ENCODE measurements at places on chromosomes 5 and 9.

DNA sequence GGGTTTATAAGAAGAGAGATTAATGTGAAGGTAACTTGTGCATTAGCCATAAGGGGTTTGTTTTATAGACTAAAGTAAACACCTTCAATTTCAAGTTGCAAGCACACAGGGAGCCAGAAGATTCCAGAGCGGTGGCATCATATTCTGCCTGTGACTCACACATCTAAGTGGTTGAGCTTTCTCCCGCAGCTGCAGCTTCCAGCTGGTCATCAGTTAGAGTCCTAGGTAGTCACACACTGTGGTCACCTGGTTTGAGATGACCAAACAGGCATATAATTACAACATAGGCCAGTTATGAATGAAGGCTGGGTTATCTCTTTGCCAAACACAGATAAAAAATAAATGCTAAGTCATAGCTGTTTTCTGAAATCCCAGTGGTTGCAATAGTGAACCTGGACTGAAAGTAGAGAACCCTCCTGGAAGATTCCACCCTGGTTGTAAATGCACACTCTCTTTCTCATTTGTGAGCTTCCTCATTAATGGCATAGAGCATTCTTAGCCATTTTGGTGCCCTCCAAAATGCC, 171.3 kb downstream of the GDNF start:
- DNase-seq = peak; percentile 41

GRCh38 chr5:101679816-101680215, 616.3 kb downstream of the SLCO4C1 start:
- DNase-seq = peak; percentile 15

- no peak for DNase-seq
Observed at GRCh38 chr5:3854188-3854821, 258.7 kb downstream of the IRX1 start.

DNA sequence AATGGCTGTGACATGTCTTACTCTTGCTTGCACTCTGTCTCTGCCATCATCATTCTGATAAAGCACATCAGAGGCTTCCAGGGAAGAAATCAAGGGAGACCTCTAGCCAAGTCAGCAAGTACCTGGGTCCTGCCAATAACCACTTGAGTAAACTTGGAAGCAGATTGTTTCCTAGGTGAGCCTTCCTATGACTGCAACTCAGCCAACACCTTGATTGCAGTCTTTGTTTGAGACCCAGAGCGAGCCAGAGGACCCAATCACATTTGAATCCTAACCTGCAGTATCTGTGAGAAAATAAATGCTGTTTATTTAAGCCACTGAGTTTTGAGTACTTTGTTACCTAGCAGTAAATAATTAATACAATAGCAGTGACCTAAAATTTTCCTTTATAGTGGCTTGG, 356.8 kb upstream of the CHD1 start:
- DNase-seq = no peak

DNA sequence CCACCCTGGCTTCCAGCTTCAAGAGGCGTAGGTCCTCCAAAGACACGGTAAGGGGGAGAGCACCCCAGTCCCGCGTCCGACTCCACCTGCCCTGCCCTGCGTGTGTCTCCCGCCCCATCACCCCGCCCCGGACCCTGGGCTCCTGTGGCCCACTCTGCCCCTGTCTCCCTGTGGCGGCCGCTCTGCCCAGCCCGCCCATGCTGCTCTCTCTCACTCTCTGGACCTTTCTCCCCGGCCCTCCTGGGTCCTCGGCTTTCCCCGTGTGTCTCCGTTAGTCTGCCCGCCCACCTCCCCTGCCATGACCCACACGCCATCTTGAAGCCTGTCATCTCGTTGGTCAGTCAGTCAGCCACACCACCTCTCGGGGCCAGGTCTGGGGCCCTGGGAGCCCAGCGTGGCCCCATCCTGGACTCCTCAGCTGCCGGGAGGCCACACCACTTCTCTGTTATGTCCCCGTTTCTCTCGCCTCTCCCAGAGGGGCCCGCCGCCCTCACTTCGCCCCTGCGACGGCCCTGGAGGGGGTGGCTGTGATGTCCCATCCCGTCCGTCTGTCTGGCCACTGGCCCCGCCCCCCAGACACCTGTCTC, 4.5 kb downstream of the LRRC26 start:
- DNase-seq = no peak

- no peak for DNase-seq
Observed at GRCh38 chr9:129285382-129285781, 107.3 kb upstream of the IER5L start.

DNA sequence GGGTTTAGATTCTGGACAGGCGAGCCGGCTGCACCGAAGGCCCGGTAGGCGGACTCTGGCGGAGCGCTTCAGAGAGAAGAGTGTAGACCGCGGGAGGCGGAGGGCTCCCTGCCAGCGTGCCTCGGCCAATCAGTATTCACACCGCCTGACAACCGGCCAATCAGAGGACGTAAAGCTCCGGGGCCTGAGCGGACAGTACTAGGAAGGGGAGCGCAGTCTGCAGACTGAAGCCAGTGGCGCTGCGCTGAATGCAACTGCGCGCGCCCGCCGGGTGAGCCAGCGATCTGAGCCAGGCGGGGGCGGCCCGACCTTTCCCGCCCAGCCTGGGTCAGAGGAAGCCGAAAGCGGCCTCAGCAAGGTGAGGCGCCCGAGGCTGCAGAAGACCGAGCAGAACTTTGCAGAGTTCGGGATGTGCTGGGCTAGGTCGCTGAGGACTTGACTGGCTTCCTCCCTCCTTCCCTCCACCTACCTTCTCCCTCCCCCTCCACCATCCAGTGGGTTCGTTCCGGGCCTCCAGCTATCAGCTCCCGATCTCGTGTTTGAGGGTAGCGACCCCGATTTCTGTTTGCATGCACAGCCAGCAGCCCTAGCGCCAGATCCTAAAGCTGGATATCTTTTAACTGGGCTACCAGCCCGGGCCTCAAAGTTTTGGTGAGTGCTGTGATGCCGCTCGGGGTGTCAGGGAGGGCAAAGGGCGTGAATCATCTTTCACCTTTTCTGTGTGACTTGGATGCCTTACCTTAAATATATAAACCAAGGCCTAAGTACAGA, at the start of gene DMRT2:
DMRT2 (plus strand) TSS at position 233 of the 771 bp plus-strand sequence. CDS start 1,257 bp downstream, outside the sequence.
- no peak for DNase-seq

DNA sequence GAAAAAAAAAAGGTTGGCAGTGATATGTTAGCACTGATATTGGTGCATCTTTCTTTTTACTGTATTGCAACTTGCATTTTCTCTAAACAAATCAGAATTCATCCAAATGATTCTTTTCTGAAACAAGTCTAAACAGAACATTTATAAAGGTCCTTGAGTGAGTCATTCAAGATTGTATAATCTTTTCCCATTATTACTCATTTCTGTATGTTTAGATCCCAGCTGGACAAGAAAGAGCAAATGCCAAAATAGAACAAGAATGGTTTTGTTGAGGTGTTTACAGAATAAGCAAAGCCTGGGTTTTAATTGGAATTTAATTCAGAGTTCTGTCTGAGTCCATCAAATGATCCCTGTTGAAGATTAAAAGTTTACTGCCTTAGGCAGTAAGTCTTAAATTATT, 112.3 kb downstream of the VCAN start:
- DNase-seq = no peak

GRCh38 chr9:95189251-95190098, 128.0 kb downstream of the FANCC start:
- DNase-seq = no peak

GRCh38 chr9:78292026-78292425, 4.9 kb upstream of the PSAT1 start:
- DNase-seq = no peak
